ENCODE measurements at places on chromosomes 4 and X.

GRCh38 chr4:22474636-22475310 is 41.1 kb downstream of the ADGRA3 start:
- no peak for DNase-seq

- no peak for DNase-seq
Observed at GRCh38 chrX:369563-370101, 17.1 kb downstream of the PPP2R3B start.

DNA sequence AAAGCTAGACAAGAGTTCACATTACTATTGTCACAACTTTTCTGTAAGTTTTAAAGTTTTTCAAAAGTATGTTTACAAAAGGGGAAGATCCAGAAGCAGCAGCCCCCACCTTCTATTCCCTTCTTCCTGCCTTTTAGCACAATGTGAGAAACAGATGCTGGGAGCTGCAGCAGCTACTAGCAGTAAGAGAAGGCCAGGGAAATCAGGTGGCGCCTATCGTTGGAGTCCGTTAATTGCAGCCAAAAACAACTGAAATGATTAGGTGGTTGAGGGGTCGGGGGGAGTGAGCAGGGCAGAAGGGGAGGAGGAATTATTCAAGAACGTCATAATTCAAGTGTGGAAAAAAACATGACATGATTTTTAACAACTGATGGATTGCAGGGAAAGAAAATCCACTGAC is 27.4 kb downstream of the FRYL start:
- DNase-seq: no peak

GRCh38 chrX:130032552-130032951 is 50.1 kb downstream of the BCORL1 start:
- no peak for DNase-seq

DNA sequence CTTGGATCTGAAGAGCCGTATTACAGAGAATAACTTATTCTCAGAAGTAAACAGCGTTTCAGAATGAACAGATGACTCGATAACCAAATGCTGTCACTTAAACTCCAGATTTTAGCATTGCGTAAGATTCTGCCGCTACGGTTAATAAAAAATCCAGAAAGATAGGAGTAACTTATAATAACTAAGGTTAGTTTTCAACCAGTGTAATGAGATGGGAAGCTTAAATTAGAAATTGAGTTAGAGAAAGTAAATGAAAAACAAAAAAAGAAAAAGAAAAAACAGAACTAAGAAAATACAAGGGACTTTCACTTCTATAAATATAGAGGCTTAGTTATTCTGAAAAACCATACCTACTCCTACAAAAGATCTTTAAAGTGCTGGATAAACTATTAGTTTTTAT is 13.1 kb upstream of the PARM1 start:
- DNase-seq: no peak

- no peak for DNase-seq
Observed at GRCh38 chr4:66300336-66300934, 630.1 kb upstream of the EPHA5 start.

GRCh38 chrX:118345045-118345463 is 852 bp upstream of the WDR44 start:
- DNase-seq: peak; percentile 34

DNA sequence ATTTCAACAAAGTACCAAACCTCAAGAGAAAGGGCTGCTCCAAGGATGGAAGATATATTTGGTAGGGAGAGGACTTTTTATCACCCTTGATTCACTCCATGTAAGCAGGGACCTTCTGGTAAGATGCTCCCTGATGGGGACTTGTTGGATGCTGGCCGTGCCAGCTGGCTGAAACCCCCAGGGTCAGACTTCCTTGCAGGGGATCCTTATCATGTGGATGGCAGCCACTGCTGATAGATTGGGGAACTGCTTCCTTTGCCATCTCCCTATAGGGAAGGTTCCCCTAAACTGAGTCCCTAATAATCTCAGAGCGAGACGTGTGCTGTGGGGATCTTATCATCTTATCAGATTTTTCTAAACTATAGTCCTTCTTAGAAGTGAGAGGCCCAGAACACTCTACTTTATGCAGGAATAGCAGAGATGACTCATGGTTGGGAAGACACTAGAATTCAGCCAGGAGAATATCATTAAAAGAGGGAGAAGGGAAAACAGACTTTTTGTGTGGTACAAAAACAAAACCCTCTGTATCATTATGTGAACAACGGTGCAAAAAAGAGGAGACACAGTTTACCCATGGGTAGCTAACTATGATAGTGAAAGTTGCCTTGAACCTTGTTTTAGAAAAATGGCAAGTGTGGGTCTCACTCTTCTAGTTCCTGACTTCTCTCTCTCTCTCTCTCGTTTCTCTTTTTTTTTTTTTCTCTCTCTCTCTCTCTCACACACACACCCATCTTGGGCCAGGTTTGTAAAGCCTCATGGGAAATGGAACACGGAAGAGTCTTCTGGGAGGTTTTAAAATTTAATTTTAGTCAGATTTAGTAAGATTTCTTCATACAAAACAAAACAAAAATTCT is 16.1 kb downstream of the RHOH start:
- no peak for DNase-seq

DNA sequence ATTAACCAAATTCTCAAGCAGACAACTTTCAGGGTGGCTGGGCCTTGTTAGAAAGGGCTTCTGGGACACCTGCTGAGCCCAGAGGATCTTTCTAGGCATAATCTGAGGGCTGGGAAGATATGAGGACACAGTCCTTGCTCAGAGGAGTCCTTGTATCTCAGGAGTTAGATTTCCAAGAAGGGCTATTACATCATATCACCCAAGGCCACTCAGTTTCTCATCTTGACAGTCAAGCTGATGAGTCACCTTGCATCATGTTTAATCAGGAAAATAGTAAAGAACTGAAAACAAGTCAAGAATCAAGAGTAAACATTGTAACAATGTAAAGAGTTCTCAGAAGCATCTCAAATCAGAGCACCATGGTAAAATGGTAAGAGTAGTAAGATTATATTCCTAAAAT is 4.0 kb downstream of the PCYT1B start:
- no peak for DNase-seq

- DNase-seq: no peak
Observed at GRCh38 chr4:112085156-112086035, 59.9 kb upstream of the FAM241A start.

DNA sequence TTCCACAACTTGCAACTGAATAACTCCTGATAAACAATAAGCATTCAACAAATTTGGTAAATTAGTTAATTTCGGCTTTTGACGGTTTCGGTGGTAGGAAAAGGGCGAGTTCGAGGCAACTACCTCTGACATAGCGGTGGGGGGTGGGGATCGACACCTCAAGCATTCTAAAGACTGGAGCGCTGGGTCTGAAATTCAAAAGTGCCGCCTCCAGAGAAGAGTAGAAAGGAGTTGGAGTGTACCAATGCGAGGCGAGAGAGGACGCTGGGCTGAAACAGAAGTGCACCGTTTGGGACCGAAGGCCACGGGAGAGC is 725 bp downstream of the SMC1A start:
- peak; percentile 48 for DNase-seq
